Activated T-cell treated with anti-CD3 and anti-CD28 coated beads, Interleukin-2, amount 50 U/mL, for 24 hours (primary cell): ENCODE measurements at places on chromosomes 12 and 14.

DNA sequence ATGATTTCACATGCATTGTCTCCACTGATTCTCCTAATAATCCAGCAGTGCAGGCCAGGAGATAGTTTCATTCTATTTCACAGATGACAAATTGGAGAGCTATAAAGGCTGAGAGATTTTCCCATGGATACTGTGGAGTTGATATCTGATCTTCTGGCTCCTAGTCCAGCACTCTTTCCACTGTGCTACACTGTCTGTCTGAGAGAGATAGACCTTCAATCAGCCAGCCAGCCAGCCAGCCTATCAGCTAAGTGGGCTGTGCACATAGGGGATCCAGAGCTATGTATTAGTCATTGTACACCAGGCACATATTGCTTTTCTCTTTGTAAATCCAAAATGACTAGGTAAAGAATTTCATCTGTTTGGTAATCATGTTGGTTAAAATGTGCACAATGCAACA is 91.8 kb upstream of the ATP2B1 start:
- H3K4me3 ChIP-seq: no peak overlapping the region
- no peaks in the 10 kb centered on the region for H3K27me3 ChIP-seq
- H3K27ac ChIP-seq: no peak overlapping the region

DNA sequence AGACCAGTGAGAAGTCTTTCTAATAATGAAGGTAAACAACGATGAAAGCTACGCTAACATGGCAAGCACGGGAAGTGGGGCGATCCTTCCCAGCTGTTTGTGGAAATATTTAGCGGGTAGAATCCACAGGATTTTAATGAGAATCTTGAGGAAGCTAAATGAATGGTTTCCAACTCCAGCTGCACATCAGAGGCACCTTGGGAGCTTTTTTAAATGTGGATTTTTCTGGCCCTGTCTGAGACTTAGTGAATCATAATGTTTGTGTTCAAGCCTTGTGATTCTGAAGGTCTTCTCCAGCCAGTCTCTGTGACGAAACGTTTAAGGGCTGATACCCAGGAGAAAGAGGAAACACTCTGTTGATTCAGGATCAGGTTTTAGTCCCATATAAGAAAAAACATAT is 169.8 kb downstream of the CAPZA3 start:
- H3K27me3 ChIP-seq: no peaks in the 10 kb centered on the region
- H3K27ac ChIP-seq: no peak overlapping the region
- no peak overlapping the region for H3K4me3 ChIP-seq
- no peak for DNase-seq

DNA sequence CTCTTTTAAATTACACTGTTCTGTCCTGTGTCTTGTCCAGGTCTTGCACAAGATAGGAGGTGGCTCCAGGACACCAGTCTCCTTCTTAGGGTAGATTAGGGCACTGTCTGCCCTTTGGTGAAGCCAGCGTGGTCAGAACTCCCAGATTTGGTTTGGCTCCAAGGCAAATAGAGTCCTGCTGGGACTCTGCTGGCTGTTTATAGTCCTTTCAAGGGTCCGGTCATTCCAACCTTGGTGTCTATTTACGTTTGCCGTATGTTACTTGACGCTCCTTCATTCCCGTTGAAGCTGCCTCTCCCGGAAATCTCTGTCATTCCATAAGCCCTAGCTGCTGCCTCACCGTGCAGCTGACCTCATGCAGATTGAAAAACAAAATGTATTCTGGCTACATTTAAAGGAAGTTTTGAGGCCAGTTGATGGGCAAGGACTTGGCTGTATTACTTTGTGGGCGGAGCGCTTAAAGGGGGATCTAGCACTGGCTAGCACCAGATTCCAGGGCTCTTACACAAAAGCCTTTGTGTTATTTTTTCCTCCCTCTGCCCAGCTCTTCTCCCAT is 180.6 kb downstream of the AKAP6 start:
- H3K4me3 ChIP-seq: no peak overlapping the region
- H3K36me3 ChIP-seq: no peaks in the 10 kb centered on the region
- no peak for DNase-seq
- H3K27ac ChIP-seq: no peak overlapping the region

GRCh38 chr14:35826952-35827416 is 846 bp downstream of the BRMS1L start:
- peak overlapping the region; percentile 96 for H3K27ac ChIP-seq
- peaks cover 21% of the 10 kb centered on the region for H3K36me3 ChIP-seq
- peak overlapping the region; percentile 94 for H3K4me3 ChIP-seq
- DNase-seq: no peak
- no peaks in the 10 kb centered on the region for H3K27me3 ChIP-seq

DNA sequence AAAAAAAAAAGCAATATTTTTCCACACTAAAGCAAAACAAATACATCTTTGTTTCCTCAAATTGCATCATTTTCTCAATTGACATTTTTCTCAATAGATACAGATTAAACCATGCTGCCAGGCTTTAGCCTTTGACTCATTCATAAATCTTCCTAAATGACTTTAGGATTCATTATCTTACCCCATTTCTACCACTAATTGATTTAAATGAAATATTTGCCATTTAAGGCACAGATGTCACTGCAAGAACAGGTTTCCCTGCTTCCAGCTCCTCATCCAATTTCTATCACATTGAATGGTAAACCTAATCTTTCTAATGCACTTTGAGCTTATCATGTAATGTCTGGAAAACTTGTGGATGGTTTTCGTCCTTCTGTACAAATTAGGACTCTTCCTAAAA is 298.7 kb downstream of the RPL10L start:
- H3K27ac ChIP-seq: no peak overlapping the region
- no peaks in the 10 kb centered on the region for H3K4me1 ChIP-seq
- no peak for DNase-seq
- no peaks in the 10 kb centered on the region for H3K36me3 ChIP-seq

DNA sequence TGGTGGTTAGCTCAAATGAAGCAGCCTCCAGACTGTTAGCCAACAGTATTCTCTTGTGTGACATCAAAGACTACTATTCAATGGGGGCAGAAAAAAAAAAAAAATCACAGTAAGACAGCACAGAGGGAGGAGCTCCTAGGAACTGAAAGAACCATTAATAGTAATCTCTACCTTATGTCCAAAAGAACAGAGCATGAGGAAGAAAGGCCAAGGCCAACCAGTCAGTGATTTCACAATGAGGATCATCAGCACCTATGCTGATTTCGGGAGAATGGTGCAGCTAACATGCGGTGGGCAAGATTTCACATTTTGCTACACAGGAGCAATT is 66.3 kb upstream of the SOX5 start:
- H3K27me3 ChIP-seq: no peaks in the 10 kb centered on the region
- no peak for DNase-seq
- H3K27ac ChIP-seq: no peak overlapping the region
- H3K4me1 ChIP-seq: no peaks in the 10 kb centered on the region
- H3K4me3 ChIP-seq: no peak overlapping the region

DNA sequence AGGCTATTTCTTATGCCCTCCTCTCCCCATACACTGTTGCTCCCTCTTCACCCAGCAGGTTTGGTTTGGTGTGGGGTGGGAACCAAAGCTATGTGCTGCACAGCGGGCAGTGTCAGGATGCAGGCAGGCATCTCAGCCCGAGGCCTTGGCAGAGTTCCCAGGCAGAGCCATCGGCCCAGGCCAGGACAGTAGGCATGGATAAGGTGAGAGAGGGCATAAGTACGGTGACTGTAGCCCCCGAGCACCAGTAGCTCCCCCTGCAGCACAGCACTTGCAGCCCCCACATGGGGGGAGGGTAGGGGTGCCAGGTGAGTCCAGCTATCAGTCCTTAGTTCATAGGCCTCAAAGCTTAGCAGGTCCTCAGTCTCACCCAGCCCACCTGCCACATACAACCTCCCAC is 7.2 kb downstream of the KLHL33 start:
- H3K36me3 ChIP-seq: no peaks in the 10 kb centered on the region
- H3K4me3 ChIP-seq: peak overlapping the region; percentile 14
- H3K4me1 ChIP-seq: peaks cover 34% of the 10 kb centered on the region
- no peak for DNase-seq
- H3K27ac ChIP-seq: peak overlapping the region; percentile 90
